ENCODE measurements at places on chromosomes 1 and 21.

- peak overlapping the region; percentile 70 for H3K27ac ChIP-seq
- H3K4me3 ChIP-seq: peak overlapping the region; percentile 85
- H3K36me3 ChIP-seq: no peaks in the 10 kb centered on the region
- DNase-seq: no peak
- peaks cover 33% of the 10 kb centered on the region for H3K4me1 ChIP-seq
- peaks cover 1% of the 10 kb centered on the region for H3K27me3 ChIP-seq
Observed at GRCh38 chr21:44354001-44354405, 582 bp downstream of the TRPM2 start.

GRCh38 chr1:185166106-185166505, 9.1 kb downstream of the SWT1 start:
- peaks cover 14% of the 10 kb centered on the region for H3K36me3 ChIP-seq
- H3K4me1 ChIP-seq: peaks cover 4% of the 10 kb centered on the region
- H3K4me3 ChIP-seq: no peak overlapping the region
- H3K27ac ChIP-seq: no peak overlapping the region
- DNase-seq: no peak

DNA sequence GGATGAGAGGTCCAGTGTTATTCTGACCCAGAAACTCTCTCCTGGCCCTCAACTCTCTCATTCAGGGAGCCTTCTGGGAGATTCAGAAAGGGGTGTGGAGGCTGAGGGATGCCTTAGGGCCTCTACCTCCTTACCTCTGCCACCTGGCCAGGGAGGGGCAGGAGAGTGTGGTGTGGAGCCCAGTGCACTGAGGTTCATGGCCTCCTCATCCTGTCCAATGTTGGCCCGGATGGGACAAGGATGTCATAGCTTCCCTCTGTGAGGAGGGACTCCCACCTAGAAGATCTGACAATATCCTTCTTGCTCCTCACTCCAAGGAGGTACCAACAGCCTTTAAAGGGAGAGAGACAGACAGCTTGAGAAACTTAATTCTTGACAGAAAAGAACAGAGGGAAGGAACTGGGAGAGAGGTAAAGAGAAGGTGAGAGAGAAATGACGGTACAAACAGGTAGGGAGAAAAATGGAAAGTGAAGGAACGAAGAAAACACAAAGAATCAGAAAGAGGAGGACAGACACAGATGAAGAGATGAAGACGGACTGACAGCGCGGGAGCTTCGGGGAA, 779 bp downstream of the BEND5 start:
- H3K27me3 ChIP-seq: no peaks in the 10 kb centered on the region
- H3K4me1 ChIP-seq: peaks cover 50% of the 10 kb centered on the region
- peak overlapping the region; percentile 98 for H3K27ac ChIP-seq
- H3K36me3 ChIP-seq: peaks cover 14% of the 10 kb centered on the region
- peak overlapping the region; percentile 100 for H3K4me3 ChIP-seq

- peaks cover 35% of the 10 kb centered on the region for H3K4me1 ChIP-seq
- no peaks in the 10 kb centered on the region for H3K36me3 ChIP-seq
Observed at GRCh38 chr1:27489501-27489972, 430 bp downstream of the WASF2 start.

Measured in memory B cell (primary cell).